ENCODE measurements at places on chromosomes 1 and 21. TPM values are rescaled to one million over a fixed set of nuclear protein-coding genes. Genes with fewer than 3 reads are reported as not detected.

HSD11B1 gene
- 0.15 TPM for polyA plus RNA-seq

ESRRG gene
- 0.05 TPM for polyA plus RNA-seq

LMX1A gene
- not detected for polyA plus RNA-seq

KRTAP19-1 gene
- not detected for polyA plus RNA-seq

TNFRSF18 gene
- not detected for polyA plus RNA-seq

COP1 gene
- 31.2 TPM for polyA plus RNA-seq

DPT gene
- polyA plus RNA-seq, result 0.06 TPM

GUCA2A gene
- not detected for polyA plus RNA-seq

C1orf94 gene
- not detected for polyA plus RNA-seq

ENAH gene
- 68.7 TPM for polyA plus RNA-seq

SLC19A2 gene
- polyA plus RNA-seq, result 3.3 TPM

Data from BJ (cell line).